Upper lobe of left lung (tissue), 6 donors: ENCODE measurements at places on chromosomes 4 and X.

DNA sequence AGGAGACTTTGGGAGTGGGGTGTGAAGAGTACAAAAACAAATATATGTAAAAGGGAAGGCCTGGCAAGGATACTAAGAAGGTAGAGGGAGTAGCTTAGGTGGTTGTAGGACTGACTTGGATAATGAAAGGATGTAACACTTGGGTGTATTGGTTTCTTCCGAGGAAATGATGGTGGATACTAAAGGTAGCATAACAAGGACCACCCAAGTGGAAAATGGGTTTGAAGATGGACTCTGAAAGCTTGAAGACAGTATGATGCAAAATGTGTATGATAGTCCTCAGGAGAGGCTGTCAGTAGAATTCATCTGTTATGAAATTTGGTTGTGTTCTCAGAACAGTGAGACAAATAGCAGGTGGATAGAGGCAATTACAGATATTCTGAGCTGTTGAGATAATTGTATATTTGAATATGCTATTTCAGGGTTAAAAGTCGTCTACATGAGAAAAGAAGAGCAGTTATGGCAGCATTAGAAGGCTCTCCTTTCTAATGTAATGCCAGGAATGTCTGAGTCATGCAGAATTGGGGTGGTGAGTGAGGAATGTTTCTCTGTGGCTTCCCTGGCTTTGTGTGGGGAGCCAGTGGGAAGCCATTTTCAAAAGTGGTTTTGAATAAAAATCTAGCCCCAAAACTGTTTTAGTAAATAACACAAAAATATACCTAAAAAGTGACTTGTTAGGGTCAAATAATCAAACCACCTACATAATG lies 75.6 kb downstream of the FHIP1A start:
- H3K4me3 ChIP-seq = no peak overlapping the region
- no peak overlapping the region for H3K27ac ChIP-seq
- H3K36me3 ChIP-seq = no peaks in the 10 kb centered on the region

- H3K27me3 ChIP-seq = no peaks in the 10 kb centered on the region
- no peak for DNase-seq
- H3K27ac ChIP-seq = no peak overlapping the region
Observed at GRCh38 chr4:117949621-117950020, 84.7 kb upstream of the NDST3 start.

DNA sequence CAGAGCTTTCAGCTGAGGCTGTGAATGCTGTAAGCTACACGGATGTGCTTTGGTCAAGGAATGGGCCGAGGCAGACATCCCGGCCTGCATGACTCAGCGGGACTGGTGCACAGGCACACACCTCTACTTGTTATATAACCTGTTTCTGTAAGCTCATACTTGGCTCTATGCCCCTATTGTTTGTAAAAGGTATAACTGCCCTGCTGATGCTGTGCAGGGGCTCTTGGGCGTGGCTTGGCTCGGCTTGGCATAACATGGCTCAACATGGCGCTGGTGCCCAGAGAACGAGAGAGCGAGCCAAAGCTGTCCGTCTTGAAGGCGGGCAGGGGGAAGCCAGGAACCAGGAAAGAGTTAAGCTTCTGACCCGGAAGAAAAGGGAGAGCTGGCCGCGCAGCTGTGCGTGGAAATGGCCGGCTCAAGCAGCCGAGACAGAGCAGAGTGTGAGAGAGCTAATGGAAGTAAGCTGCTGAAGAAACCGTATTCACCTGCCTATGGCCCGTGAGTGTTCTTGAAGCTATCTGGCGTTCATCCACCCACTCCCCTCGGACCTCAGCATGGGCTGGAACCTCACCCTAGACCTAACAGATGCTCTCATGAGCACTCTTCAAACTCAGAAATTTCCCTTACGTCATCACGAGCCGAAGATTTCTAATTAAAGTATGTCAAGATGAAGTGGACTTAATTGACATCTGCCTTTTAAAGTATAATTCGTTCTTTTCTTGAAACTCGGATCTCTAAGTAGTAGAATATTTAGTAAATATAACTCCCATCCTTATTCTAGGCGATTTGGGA lies 286.3 kb upstream of the AGA start:
- H3K4me1 ChIP-seq = no peaks in the 10 kb centered on the region
- H3K36me3 ChIP-seq = no peaks in the 10 kb centered on the region
- DNase-seq = no peak

DNA sequence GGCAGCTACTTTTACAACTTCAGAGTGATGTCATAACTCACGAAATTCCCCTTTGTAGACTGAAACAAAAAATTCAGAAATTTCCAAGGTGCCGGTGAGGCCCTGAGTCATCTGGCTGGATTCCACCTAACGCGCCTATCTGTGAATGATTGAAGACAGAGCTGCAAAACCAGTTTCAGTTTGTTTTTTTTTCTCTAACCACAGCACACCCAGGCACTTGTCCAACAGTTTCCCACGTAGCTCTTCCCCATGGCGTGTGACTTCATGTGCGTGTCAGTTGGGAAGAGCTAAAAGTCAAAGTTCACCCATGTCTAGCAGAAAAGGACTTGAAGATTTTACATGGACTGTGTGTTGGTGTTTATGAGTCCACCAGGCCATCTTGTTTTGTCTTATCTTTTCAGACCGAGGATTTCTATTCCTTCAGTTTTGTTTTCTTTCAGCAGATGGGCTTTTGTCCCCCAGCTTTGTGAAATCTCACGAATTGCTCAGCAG lies 16.4 kb downstream of the TCEANC start:
- peak overlapping the region; percentile 64 for H3K27ac ChIP-seq
- no peaks in the 10 kb centered on the region for H3K36me3 ChIP-seq
- no peaks in the 10 kb centered on the region for H3K4me1 ChIP-seq
- H3K4me3 ChIP-seq = no peak overlapping the region
- no peaks in the 10 kb centered on the region for H3K27me3 ChIP-seq

GRCh38 chr4:87680271-87680670 lies 30.2 kb downstream of the DMP1 start:
- no peak for DNase-seq
- no peaks in the 10 kb centered on the region for H3K4me1 ChIP-seq
- H3K36me3 ChIP-seq = no peaks in the 10 kb centered on the region
- H3K27ac ChIP-seq = no peak overlapping the region
